Activated T-helper 17 cell treated with anti-CD3 and anti-CD28 coated beads, Interleukin-2, amount 50 U/mL, for 72 hours (primary cell): ENCODE measurements at places on chromosomes 4 and X. TPM values are rescaled to one million over a fixed set of nuclear protein-coding genes. Genes with fewer than 3 reads are reported as not detected.

The SLC10A4 gene
- not detected for total RNA-seq

The BDH2 gene
- 12.6 TPM for total RNA-seq

- H3K27ac ChIP-seq = no peak overlapping the region
- H3K4me1 ChIP-seq = no peaks in the 10 kb centered on the region
- no peaks in the 10 kb centered on the region for H3K27me3 ChIP-seq
- no peak for ATAC-seq
Observed at GRCh38 chr4:186936496-186937375, 213.1 kb upstream of the FAT1 start.

DNA sequence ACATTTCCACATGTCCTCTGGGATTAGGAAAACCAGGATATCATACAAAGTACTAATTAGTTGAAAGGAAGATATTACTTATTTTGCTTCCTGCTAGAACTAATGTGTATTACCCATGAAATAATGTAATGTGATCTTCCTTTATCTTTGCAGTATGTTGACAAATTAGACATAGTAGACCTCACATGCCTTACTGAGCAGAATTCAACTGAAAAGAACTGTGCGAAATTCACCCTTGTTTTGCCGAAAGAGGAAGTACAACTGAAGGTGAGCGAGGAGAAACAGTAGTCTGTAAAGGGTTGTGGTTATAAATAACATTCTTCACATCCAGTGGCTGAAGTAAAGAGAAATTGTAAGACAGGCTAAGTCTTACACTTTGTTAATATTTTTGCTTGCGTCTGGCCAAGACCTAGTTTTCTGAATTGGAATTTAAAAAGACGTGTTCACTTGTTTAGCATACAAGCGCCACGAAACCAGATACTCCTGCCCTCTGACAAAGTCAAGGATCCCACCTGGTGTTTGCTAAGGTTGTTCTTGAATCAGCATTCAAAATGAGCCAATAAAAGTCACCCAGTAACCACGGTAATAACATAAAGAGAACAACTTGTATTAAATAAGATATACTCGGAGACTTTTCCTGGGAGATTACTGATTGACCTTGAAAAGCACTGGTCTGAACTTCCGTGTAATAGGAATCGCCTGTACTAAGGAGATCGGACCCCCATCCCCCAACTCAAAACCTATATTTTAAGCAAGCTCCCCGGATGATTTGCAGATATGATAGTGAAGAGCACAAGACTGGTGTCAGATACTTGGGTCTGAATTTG lies 16.9 kb downstream of the STAP1 start:
- H3K27ac ChIP-seq = peak overlapping the region; percentile 55
- H3K27me3 ChIP-seq = no peaks in the 10 kb centered on the region
- ATAC-seq = peak; percentile 18
- H3K36me3 ChIP-seq = no peaks in the 10 kb centered on the region
- peak overlapping the region; percentile 47 for H3K4me3 ChIP-seq

DNA sequence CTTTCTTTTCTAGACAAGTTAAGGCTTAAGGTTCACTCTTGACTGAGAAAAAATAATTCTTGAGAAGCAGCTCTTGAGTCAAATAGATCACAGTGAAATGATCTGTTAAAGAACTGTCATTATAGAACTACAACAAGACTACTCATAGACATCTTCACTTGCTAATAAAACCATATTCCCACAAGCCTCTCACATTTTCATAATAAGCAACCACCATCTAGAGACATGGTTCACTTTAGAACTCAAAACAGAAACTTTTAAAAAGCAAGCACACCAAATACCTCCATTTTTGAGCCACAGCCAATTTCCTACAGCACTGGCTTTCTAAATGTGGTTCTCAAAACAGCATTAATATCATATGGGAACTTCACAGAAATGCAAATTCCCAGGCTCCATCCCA lies 309.5 kb downstream of the TMA16 start:
- H3K27me3 ChIP-seq = no peaks in the 10 kb centered on the region
- no peaks in the 10 kb centered on the region for H3K4me1 ChIP-seq
- no peaks in the 10 kb centered on the region for H3K36me3 ChIP-seq
- no peak overlapping the region for H3K27ac ChIP-seq
- no peak for ATAC-seq

GRCh38 chr4:132085105-132085504 lies 1064.0 kb upstream of the PCDH10 start:
- H3K27me3 ChIP-seq = no peaks in the 10 kb centered on the region
- H3K27ac ChIP-seq = no peak overlapping the region
- no peaks in the 10 kb centered on the region for H3K4me1 ChIP-seq
- H3K4me3 ChIP-seq = no peak overlapping the region
- no peaks in the 10 kb centered on the region for H3K36me3 ChIP-seq

The GRID2 gene
- total RNA-seq = not detected

DNA sequence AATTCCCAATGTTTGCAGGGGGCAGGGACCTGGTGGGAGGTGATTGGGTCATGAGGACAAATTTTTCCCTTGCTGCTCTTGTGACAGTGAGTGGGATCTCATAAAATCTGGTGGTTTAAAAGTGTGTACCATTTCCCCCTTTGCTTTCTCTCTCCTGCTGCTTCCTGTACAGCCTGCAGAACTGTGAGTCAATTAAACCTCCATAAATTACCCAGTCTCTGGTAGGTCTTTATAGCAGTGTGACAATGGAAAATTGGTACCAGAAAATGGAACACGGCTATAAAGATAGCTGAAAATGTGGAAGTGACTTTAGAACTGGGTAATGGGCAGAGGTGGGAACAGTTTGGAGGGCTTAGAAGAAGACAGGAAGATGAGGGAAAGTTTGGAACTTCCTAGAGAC lies 108.7 kb upstream of the NPFFR2 start:
- ATAC-seq = no peak
- H3K4me1 ChIP-seq = no peaks in the 10 kb centered on the region
- H3K27ac ChIP-seq = no peak overlapping the region
- no peak overlapping the region for H3K4me3 ChIP-seq
- H3K27me3 ChIP-seq = no peaks in the 10 kb centered on the region

The NAA11 gene
- total RNA-seq = not detected

The HPSE gene
- 12.3 TPM for total RNA-seq

DNA sequence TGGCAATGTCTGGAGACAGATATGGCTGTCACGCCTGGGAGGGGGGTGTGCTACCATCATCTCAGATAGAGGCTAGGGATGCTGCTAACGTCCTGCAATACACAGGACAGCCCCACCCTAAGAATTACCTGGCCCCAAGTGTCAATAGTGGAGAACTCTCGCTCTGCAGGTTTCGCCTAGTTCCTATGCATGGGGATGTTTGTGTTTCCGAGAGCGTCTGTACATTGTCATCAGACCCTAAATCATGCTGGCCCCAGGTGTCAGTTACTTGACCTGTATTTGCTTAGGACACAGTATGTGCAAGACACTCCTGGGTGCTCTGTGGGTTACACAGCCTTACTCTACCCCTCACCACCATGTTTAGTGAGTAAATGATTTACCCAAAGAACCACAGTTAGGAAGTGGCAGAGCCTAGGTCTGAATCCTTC lies 90.8 kb downstream of the AFF1 start:
- no peaks in the 10 kb centered on the region for H3K27me3 ChIP-seq
- peaks cover 30% of the 10 kb centered on the region for H3K4me1 ChIP-seq
- ATAC-seq = no peak
- peaks cover 10% of the 10 kb centered on the region for H3K36me3 ChIP-seq
- H3K27ac ChIP-seq = no peak overlapping the region

The LDOC1 gene
- 12.5 TPM for total RNA-seq

DNA sequence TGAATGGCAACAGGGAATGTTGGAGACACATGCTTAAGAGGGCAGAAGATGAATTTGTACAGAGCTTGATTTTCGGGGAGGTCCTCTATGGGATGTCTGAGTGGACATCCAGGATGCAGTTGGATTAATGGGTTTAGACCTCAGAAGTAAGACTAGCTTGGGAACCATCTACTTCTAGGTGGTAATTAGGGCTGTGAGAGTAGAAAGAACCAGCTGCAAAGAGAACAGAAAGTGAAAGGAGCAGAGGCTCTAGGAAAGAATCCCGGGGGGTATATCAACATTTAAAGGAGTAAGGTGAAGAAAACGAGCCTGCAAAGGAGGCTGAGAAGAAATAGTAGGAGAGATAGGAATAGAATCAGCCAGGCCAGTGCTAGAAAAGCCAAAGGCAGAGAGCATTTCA lies 29.0 kb upstream of the NKRF start:
- ATAC-seq = no peak
- no peak overlapping the region for H3K4me3 ChIP-seq
- H3K27me3 ChIP-seq = no peaks in the 10 kb centered on the region
- peaks cover 88% of the 10 kb centered on the region for H3K36me3 ChIP-seq

The STARD8 gene
- 1.8 TPM for total RNA-seq

DNA sequence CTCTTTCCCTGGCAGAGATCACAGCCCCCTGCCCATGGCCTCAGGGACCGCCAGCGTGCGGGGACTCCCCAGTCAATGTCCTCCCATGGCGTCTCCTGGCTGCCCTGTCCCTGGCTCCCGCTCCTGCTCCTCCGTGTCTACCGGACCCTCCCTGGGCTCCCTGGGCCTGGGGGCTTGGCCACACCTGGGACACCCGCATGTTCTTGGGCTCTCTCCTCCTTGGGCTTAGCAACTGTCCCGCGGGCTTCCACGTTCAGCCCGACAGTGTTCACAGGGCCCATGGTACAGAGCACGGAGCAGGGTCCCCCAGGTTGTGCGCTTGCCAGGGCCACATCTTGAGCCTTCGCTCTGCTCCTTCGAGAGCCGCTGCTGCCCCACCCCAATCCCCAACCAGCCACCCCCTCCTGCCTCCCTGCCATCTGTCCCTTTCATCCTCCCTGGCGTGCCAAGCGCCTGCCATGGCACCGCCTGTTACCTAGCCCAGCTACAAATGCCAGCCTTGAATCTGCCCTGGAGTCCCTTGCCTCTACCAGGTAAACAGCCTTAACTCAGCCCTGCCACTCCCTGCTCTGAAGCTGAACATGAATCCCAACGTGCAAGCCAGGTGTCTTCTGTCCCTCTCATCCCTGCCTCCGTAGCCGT lies 3.9 kb downstream of the AVPR2 start:
- peaks cover 18% of the 10 kb centered on the region for H3K36me3 ChIP-seq
- H3K27ac ChIP-seq = no peak overlapping the region
- H3K27me3 ChIP-seq = no peaks in the 10 kb centered on the region

- no peaks in the 10 kb centered on the region for H3K27me3 ChIP-seq
- peaks cover 65% of the 10 kb centered on the region for H3K4me1 ChIP-seq
- peak overlapping the region; percentile 79 for H3K4me3 ChIP-seq
- H3K27ac ChIP-seq = peak overlapping the region; percentile 99
- peaks cover 52% of the 10 kb centered on the region for H3K36me3 ChIP-seq
Observed at GRCh38 chr4:98482847-98483806, 175.3 kb downstream of the TSPAN5 start.

GRCh38 chr4:151673908-151674520 lies 86.8 kb downstream of the GATB start:
- H3K27me3 ChIP-seq = no peaks in the 10 kb centered on the region
- no peak overlapping the region for H3K4me3 ChIP-seq
- H3K36me3 ChIP-seq = peaks cover 5% of the 10 kb centered on the region
- H3K4me1 ChIP-seq = no peaks in the 10 kb centered on the region
- H3K27ac ChIP-seq = no peak overlapping the region

GRCh38 chr4:173529477-173530325 lies at the start of gene HAND2:
Gene HAND2, minus strand, starts transcription at chr4:173530229. Its CDS starts 940 bp downstream, at chr4:173529289.
- H3K27ac ChIP-seq = no peak within 1 kb of the TSS
- H3K4me1 ChIP-seq = no peaks in the 10 kb centered on the region
- ATAC-seq = no peak
- H3K27me3 ChIP-seq = peaks cover 74% of the 10 kb centered on the region

GRCh38 chr4:173367285-173367684 lies 3.5 kb upstream of the SAP30 start:
- H3K4me1 ChIP-seq = peaks cover 22% of the 10 kb centered on the region
- peak overlapping the region; percentile 99 for H3K4me3 ChIP-seq
- H3K36me3 ChIP-seq = peaks cover 65% of the 10 kb centered on the region
- peak overlapping the region; percentile 70 for H3K27ac ChIP-seq

DNA sequence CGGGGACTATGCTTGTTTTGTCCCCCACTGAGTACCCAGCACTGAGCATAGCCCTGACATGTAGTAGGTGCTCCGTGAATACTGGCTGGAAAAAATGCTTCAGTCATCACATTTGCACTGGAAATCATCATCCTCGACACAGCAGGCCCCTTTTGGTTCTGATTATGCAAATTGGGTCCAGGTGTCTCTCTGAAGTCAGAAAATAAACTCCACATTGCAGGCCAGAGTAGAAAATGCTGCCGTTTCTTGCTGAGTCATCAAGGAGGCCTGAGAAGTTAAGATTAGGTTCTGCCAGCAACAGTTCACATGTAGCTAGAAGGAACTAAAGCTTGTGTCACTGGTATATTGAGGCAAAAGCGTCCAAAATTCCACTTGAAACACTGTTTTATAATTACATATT lies 15.0 kb upstream of the STK32B start:
- no peak for ATAC-seq
- no peak overlapping the region for H3K4me3 ChIP-seq
- no peaks in the 10 kb centered on the region for H3K4me1 ChIP-seq

DNA sequence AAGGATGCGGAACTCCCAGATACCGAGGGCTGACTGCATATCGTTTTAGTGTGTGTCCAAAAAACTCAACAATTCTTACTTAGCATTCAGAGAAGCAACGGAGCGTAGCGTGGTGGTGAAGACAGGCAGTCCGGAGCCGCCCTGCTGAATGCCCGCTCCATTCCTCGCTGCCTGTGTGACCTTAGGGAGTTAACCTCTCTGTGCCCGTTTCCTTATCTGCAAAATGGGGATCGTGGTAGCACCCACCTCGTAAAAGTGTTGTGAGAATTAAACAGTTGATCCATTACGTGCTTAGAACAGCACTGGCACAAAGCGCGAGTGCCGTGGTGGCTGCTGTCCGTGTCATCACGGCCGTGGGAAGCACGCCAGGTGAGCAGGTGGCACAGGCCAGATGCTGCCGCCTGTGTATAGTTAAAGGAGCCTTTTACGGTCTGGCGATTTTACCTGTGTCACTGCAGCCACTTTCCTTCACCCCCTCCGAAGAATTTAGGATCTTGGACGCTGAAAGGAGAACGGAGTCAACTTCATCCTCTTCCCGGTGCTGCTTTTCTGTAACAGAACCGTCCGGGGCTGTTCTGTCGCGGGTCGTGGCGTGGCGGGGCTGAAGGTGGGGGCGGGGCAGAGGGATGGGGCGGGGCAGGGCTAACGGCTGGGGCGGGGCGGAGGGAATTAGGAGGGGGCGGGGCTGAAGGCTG lies 885 bp downstream of the CCDC110 start:
- H3K36me3 ChIP-seq = no peaks in the 10 kb centered on the region
- ATAC-seq = peak; percentile 18
- no peak overlapping the region for H3K27ac ChIP-seq
- peaks cover 4% of the 10 kb centered on the region for H3K4me1 ChIP-seq

The PPP4R3C gene
- not detected for total RNA-seq

- H3K36me3 ChIP-seq = no peaks in the 10 kb centered on the region
- no peak for ATAC-seq
- H3K27ac ChIP-seq = no peak overlapping the region
- H3K4me1 ChIP-seq = no peaks in the 10 kb centered on the region
Observed at GRCh38 chrX:36445566-36445965, 526.0 kb downstream of the CFAP47 start.

- H3K27me3 ChIP-seq = no peaks in the 10 kb centered on the region
- H3K27ac ChIP-seq = no peak overlapping the region
- ATAC-seq = peak; percentile 89
- no peak overlapping the region for H3K4me3 ChIP-seq
Observed at GRCh38 chr4:105137121-105137875, 9.4 kb upstream of the TET2 start.
